ENCODE measurements at places on chromosomes 13 and 19. TPM values are rescaled to one million over a fixed set of nuclear protein-coding genes. Genes with fewer than 3 reads are reported as not detected.

The ZNF530 gene
- 3.9 TPM for total RNA-seq

The ZNF439 gene
- 16.5 TPM for total RNA-seq

The OLFM2 gene
- 18.0 TPM for total RNA-seq

The TFPT gene
- 20.7 TPM for total RNA-seq

DNA sequence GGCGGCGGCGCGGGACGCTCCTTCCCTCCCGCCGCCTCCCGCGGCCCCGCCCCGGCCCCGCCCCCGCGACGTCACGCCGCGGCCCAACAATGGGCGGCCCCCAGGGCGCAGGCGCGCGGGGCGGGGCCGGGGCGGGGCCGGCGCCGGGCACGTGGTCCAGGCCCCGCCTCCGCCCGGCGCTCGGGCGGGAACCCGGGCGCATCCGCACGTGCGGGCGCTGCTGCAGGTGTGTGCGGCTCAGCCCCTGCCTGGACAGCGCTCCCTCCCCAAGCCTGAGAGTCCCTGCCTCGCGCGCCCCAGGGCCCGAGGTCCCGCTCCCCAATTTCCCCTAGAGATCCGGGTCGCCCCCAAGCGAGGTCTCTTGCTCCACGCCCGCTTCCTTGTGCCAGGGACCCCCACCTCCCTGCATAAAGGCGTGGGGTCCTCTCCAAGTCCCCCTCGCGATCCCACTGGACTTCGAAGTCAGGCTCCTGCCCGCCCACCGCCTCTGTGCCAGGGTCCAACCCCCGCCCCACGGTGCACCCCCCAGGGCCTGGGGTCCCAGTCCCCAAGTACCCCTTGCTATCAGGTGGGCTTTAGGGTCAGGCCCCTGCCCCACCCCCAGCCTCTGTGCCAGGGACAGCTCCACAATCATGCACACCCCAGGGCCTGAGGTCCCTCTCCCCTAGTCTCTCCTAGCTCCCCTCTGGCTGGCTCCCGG, at the start of gene MEX3D:
Gene MEX3D, minus strand, starts transcription at position 6 of the 700 bp plus-strand sequence. CDS start 267 bp downstream, outside the sequence.
- peaks cover 4% of the 10 kb centered on the region for H3K4me1 ChIP-seq
- DNase-seq, result peak; percentile 67
- H3K27me3 ChIP-seq, result peaks cover 21% of the 10 kb centered on the region
- H3K4me3 ChIP-seq, result peak within 1 kb of the TSS; percentile 33
- H3K36me3 ChIP-seq, result no peaks in the 10 kb centered on the region
- H3K27ac ChIP-seq, result no peak within 1 kb of the TSS

GRCh38 chr13:108917581-108917980, 288.2 kb downstream of the MYO16 start:
- DNase-seq, result no peak
- no peaks in the 10 kb centered on the region for H3K4me1 ChIP-seq

The SLC6A16 gene
- 6.1 TPM for total RNA-seq

DNA sequence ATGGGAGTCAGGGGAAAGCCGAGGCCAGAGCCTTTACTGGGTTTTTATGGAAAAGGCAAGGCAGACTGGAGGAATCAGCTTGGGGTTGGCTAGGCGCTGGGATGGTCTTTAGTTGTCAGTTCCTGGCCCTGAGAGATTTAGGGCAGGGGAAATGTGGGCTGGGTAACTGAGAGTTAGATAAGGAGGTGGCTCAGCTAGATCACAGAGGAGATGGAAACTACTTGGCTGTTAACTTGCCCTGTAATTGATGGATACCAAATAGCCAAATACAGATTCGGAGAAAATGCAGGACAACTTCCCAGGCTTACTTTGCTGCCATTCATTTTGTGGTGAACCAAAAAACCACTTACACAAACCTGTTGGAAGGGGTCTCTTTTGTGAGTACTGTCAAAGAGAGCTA, 54.0 kb downstream of the LRCH1 start:
- no peaks in the 10 kb centered on the region for H3K36me3 ChIP-seq
- no peaks in the 10 kb centered on the region for H3K27me3 ChIP-seq

- no peak overlapping the region for H3K4me3 ChIP-seq
- no peak overlapping the region for H3K27ac ChIP-seq
- H3K4me1 ChIP-seq, result no peaks in the 10 kb centered on the region
- no peak for DNase-seq
- no peaks in the 10 kb centered on the region for H3K27me3 ChIP-seq
These were observed 1713.1 kb upstream of the PCDH20 start for GRCh38 chr13:63128716-63129115.

- H3K4me3 ChIP-seq, result no peak overlapping the region
- peaks cover 50% of the 10 kb centered on the region for H3K36me3 ChIP-seq
- DNase-seq, result no peak
These were observed 3.4 kb upstream of the RPS11 start for GRCh38 chr19:49492573-49493405.

The NOVA2 gene
- total RNA-seq, result not detected

The MRPL57 gene
- total RNA-seq, result 11.7 TPM

DNA sequence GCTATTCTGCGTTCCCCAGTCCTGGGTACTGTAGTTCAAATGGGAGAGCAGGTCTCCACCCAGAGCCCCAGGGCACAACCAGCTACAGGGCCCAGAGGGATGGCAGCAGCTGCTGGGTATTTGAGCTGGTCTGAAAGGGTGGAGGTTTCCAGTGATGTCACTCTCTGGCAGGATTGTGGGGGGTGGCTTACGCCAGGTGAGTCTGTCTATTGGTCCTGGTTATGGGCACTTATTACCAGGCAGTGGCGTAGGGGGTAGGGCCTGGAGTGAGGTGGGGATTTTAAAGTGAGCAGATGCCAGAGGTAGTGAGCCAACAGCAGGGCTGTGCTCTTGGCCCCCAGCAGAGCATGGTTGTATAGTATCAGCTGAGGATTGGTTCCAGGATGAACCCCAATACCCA, 6.2 kb downstream of the RPS19 start:
- H3K36me3 ChIP-seq, result peaks cover 72% of the 10 kb centered on the region
- peak overlapping the region; percentile 36 for H3K27ac ChIP-seq
- H3K27me3 ChIP-seq, result no peaks in the 10 kb centered on the region
- peaks cover 46% of the 10 kb centered on the region for H3K4me1 ChIP-seq
- no peak for DNase-seq

The PSG1 gene
- not detected for total RNA-seq

- DNase-seq, result no peak
- H3K27ac ChIP-seq, result no peak overlapping the region
- H3K4me3 ChIP-seq, result no peak overlapping the region
- peaks cover 22% of the 10 kb centered on the region for H3K4me1 ChIP-seq
- no peaks in the 10 kb centered on the region for H3K27me3 ChIP-seq
- peaks cover 3% of the 10 kb centered on the region for H3K36me3 ChIP-seq
These were observed 15.9 kb downstream of the OPA3 start for GRCh38 chr19:45568732-45569131.

- no peak for DNase-seq
- no peak overlapping the region for H3K27ac ChIP-seq
- peaks cover 2% of the 10 kb centered on the region for H3K36me3 ChIP-seq
- no peaks in the 10 kb centered on the region for H3K27me3 ChIP-seq
- peaks cover 9% of the 10 kb centered on the region for H3K4me1 ChIP-seq
These were observed 253.8 kb downstream of the KLF12 start for GRCh38 chr13:73880365-73880764.

DNA sequence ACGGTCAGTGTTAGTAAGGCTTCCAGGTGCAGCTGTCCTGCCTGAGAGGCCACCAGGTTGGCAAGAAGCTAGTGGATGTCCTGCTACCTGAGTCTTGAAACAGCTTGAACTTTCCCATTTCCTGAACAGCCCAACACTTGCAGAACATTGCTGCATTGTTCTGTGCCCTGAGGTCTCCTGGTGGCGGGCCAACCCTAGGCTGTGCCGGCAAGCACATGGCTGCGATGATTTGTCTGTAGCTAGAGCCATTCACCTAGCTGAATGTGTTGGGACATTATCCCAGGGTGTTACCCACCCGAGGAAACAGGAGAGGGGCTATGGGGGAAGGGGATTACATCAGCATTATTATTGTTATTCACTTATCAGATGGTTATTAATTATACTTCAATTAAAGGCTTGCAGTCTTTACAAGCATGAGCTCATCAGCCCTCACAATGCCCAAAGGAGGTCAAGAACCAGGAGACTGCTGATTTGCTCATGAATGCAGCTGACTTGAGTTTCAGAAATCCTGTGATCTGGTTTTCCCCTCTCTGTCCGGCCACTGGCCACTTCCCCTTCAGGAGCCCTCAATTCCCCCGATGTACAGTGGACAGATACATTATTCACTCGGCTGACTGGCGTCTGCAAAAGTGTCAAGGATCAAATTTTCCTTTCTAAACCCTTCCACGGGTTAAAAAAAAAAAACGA, 187.6 kb upstream of the TSC22D1 start:
- no peak overlapping the region for H3K4me3 ChIP-seq
- H3K36me3 ChIP-seq, result no peaks in the 10 kb centered on the region
- DNase-seq, result no peak
- no peak overlapping the region for H3K27ac ChIP-seq

DNA sequence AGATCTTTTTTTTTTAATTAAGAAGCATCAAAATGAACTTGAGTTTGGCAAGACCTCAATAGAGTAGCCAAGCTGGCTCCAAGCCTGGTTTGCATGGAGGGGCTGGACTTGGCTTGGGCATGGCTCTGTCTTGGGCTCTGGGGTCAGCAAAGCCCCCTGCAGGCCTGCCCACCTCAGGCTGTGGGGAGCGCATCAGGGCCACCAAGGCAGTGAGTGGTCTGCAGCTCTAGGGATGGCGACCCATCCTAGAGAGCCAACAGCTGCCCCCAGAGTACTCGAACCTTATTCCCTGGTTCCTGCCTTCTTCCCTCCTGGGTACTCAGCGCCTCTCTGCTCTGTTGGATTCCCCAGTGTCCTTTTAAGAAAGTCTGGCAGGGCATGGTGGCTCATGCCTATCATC, 5.4 kb upstream of the CHST8 start:
- no peak for DNase-seq
- peaks cover 61% of the 10 kb centered on the region for H3K27me3 ChIP-seq
- no peak overlapping the region for H3K27ac ChIP-seq

The ZNF835 gene
- 11.7 TPM for total RNA-seq

GRCh38 chr19:3604227-3604986, 2.3 kb downstream of the TBXA2R start:
- H3K4me3 ChIP-seq, result peak overlapping the region; percentile 38
- H3K36me3 ChIP-seq, result no peaks in the 10 kb centered on the region

DNA sequence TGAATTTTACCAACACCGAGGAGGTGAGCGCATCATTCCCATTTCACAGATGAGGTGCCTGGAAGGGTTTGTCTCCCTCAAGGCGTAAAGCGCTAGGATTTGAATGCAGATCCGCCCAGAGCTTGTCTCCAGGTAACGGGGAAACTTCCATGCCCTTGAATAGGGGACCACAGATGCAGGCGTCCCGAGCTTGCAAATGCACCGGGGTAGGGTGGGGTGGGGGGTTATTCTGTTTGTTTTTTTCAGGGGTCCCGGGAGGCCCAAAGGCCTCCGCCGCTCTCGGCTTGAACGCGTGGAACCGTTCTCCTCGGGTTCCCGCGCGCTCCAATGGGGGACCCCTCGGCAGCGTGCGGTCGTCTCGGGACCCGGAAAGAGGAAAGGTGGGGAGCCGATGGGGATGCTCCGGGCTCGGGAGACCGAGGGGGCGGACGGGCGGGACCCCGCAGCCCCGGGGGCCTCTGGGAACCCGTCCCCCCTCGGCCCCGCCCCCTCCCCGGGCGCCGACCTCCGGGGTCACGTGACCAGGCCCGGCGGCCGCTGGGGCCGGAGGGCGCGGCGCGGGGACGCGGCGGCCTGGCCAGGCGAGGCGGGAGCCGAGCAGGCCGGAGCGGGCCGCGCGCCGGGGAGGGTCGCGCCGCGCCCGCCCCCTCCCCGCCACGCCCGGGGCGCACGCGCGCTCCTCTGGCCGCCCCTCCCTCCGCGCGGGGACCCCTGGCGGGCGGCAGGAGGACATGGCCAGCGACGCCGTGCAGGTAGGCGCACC, at the start of gene PKN1:
Gene PKN1, plus strand, starts transcription at position 516 of the 763 bp plus-strand sequence. Its CDS starts 216 bp downstream, at position 732.
- H3K36me3 ChIP-seq, result peaks cover 7% of the 10 kb centered on the region
- H3K4me3 ChIP-seq, result peak within 1 kb of the TSS; percentile 86
- H3K27me3 ChIP-seq, result peaks cover 9% of the 10 kb centered on the region
- H3K4me1 ChIP-seq, result peaks cover 7% of the 10 kb centered on the region

- no peak overlapping the region for H3K27ac ChIP-seq
- H3K4me3 ChIP-seq, result no peak overlapping the region
- H3K36me3 ChIP-seq, result no peaks in the 10 kb centered on the region
- no peak for DNase-seq
These were observed 46.2 kb downstream of the SKA3 start for GRCh38 chr13:21130116-21130515.

The LRG1 gene
- total RNA-seq, result 0.13 TPM

The AMH gene
- total RNA-seq, result 11.1 TPM

The TUBB4A gene
- 5.0 TPM for total RNA-seq

DNA sequence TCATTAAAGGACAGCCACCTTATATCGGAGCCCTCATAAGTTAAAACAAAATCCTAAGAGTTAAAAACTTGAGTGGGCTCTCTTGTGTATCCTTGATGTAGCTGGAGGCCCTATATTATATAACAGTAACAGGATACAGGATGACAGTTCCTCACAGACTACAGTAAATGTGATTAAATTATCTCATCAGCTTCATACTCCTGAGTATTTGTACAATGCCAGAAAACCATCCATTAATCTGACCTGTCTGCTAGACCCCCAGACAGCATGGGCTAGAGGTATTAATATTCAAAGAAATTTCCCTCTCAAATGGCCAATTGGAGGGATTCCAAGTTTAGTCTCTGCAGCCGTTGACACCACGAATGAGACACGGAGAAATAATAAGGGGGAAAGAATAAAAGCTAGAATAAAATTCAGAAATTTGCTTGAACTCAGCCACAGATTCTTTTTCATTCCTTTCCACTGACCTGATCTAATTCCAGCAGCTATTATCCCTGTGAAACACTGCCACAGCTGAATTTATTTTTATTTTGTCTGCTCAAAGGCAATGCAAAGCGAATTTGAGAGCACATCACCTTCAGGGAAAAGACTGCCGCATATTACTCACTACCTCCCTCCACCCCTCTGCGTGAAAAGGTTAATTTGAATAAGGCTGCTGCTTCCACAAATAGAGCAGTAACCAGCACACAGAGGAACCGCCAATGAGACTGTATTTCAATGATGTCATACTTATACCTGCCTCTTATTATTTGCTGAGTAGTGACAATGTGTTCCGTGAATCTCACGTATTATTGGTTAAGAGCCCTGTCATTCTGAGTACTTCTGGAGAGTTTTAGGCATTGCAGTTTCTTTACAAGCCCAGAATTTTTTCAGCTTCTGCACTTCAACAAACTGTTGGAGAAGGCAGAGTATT, 155.9 kb upstream of the KLF12 start:
- no peak overlapping the region for H3K4me3 ChIP-seq
- H3K27me3 ChIP-seq, result no peaks in the 10 kb centered on the region
- peaks cover 29% of the 10 kb centered on the region for H3K4me1 ChIP-seq
- DNase-seq, result peak; percentile 27
